ENCODE measurements at places on chromosomes 3 and 15. TPM values are rescaled to one million over a fixed set of nuclear protein-coding genes. Genes with fewer than 3 reads are reported as not detected.

DNA sequence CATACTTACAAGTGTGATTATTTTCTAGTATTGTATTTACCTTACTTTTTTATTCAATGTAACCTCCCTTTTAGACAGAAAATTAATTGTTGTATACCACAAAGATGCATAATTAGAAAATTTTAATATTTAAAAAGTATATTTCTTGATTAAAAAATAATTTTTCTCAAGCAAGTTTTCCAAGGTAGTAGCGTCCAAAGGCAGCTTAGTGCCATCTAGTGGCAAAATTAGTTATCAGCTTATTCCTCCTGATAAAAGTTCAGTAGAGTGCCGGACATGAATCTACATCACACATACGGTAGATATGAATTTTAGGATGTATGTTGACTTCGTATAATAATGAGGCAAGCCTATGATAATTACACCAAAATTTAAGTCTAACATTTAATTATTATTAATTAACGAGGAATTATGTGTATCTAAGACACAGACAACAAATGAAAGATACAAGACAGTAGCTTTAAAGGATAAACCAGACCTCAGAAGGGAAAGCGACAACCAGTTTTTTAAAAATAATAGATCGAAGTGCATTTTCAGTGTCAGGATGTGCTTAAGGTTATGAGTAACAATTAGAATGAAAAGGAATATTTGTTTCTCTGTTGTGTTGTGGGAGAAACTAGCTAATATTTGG lies 405.9 kb downstream of the ROBO1 start:
- peak; percentile 2 for DNase-seq

- DNase-seq: no peak
Measured at GRCh38 chr15:50190166-50190570, 8.2 kb downstream of the SLC27A2 start.

DNA sequence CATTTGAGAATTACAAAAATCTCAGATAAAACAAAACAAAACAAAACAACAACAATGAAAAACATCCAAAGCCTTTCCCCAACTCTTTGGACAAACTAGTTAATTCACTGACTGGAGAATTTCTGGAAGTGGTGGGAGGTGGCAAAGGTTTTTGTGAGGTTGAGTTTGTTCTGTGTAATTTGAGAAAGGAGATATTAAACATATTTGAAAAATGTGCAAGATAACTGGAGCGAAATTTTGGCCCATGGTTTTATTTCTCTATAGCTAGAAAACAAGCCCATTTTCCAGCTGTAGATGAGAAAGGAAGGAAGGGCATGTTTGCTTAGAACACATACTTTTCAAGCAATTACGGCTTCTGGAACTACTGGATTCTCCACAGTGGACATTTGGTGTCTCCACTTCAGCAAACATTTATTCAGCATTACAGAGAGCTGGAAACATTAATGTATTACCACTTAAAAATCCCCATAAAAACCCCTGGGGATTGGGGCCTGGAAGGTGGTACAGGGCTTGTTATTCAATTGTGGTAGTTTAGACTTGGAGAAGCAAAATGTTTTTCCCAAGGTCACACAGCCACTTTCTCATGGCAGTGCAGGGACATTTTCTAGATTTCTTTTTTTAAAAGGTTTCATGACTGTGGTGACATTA lies 135.8 kb downstream of the THSD4 start:
- no peak for DNase-seq

MAGI1 gene
- total RNA-seq: 0.27 TPM

DNA sequence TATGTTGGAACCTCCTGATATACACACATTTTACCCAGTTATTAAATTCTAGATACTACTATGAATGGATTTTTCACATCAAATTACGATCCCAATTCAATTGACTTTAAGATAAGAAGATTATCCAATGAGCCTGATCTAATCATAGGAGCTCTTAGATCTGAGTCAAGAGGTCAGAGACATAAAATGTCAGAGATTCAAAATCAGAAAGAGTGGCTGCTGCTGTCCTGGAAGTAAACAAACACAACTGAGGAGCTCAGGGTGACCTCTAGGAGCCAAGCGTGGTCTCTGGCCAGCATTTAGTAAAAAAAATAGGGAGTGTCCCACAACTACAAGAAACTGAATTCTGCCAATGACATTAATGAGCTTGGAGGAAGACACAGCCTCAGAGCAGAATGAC lies 557.1 kb upstream of the CBLB start:
- no peak for DNase-seq

- DNase-seq: peak; percentile 86
Measured at GRCh38 chr3:157081626-157082210, 78.2 kb downstream of the CCNL1 start.

GATA2 gene
- total RNA-seq: 211 TPM

EEF1AKMT4 gene
- total RNA-seq: 9.7 TPM

GRCh38 chr3:28840976-28841376 lies 439.9 kb upstream of the RBMS3 start:
- DNase-seq: no peak

HEG1 gene
- total RNA-seq: 3.0 TPM

PYDC2 gene
- total RNA-seq: not detected

- DNase-seq: no peak
Measured at GRCh38 chr15:26891448-26892181, 24.8 kb downstream of the GABRA5 start.

- no peak for DNase-seq
Measured at GRCh38 chr3:24220859-24221657, 273.6 kb downstream of the THRB start.

PTX3 gene
- 2.2 TPM for total RNA-seq

GRCh38 chr15:63672369-63672768 lies 75.2 kb downstream of the FBXL22 start:
- no peak for DNase-seq

DNA sequence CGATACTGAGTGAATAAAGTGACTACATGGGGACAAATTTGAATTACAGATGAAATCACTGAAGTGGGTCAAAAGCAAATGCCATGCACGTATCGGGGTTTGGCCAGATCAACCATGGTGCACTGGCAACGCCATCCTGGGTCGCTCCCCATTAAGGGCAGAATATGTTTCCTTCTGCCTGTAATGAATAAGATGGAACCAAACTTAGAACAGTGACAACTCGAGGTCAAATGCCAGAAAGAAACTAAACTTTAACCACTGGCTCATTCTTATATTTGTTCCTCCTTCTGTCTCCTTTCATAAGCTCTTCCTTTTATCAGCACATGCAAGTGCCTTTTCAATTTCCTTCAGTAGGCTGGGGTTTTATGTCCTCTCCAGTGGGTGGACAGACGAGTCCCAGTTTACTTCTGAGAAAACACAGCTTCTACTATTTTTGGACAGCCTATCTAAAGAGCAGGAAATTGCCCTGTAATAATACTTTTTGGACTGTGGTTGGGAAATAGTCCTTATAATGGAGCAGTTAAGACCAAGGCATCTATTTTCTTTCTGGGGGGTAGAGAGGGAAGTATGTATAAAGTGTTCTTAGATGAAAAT lies 61.4 kb downstream of the WHAMM start:
- peak; percentile 23 for DNase-seq

LYZL4 gene
- total RNA-seq: not detected

- DNase-seq: no peak
Measured at GRCh38 chr15:66698318-66698961, 3.6 kb upstream of the SMAD6 start.

- DNase-seq: no peak
Measured at GRCh38 chr3:13628841-13629551, 80.1 kb downstream of the FBLN2 start.

XCR1 gene
- total RNA-seq: not detected

DNA sequence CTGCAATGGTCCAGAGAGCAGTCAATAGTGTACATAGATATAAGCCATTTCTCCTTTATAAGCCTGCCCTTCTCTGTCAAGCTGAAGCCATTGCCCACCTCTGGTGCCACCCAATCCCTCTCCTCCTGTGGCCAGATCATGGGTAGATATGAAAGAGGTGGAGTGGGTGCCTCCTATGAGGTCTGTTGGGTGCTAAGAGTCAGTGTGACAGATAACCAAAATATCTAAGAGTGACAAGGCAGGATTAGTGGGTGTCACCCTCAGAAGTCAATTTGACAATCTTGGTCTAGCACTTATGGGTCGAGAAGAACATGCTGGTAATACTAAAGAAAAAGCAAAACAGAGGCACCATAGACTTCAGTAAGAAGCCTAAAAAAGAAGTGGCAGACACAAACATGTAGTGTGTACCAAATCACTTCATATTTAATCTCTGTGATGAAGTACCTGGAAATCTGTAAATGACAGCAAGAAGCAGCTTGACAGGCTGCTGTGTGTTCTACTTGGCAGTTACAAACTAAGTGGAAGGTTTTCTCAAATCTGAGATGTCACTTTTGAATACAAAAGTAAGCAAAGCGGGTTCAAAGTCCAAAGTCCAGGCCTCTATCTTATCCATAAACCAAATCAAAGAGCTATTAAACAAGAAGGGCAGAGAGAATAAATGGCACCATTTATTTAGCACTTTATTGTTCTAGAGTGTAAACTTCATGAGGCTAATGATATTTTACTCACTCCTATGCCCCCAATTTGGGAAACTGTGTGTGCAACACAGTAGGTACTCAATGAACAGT lies 118.9 kb upstream of the EOMES start:
- DNase-seq: no peak

DNA sequence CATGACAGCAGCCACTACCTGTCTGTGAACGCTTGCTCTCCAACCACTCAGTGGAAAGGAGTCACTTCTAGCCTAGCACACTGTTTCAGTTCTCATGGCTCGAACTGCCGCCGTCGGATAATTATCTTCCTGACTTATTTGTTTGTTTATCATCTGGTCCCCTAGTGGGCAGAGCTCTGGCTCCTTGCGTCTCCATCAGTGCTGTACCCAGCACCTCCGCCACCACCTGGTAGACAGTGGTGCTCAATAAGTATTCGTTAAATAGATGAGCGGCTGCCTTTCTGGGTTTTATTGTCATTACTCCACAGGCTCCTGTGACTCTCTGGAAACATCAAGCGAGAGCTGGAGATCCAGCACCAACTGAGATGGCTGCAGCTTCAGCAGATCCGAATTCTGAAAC lies 297.5 kb downstream of the NTRK3 start:
- DNase-seq: peak; percentile 5

FSTL1 gene
- total RNA-seq: 25.9 TPM

Measured in hematopoietic multipotent progenitor cell (in vitro differentiated cells).